LHCN-M2 (cell line): ENCODE measurements at places on chromosomes 6 and 20.

- no peak for DNase-seq
Measured at GRCh38 chr6:72130327-72130726, 244.0 kb downstream of the RIMS1 start.

DNA sequence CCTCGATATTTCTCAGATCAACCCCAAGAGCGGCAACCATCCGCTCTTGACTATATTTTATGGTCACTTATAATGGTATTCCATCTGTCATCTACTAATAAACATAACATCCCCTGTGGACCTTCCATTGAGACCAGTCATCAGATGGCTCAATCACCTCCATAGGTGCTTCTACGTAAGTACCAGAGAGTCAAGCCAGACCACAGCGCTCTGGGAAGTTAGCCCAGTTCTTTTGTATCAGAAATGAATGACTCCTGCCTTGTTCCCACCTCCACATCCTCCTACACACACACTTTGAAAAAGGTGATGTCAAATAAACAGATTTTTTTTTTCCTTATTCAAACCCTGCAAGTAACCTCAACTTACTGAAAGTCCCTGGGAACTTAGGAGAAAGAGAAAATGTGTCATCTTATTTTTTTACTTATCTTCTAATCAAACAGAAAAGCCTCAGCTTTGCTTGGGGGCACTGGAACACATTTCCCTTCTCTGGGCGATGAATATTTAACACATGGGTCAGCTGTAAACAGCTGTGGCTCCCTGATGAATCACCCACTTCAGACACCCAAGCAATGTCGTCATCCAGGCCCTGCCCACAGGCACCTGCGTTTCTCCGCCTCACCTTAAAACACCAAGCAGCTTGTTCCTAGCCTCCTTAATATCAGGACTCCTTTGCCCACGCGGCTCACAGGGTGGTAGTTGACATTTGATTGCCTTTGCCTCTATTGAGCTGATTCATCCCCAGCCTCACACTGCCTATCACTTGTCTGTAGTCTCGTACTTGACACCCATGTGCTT is 121.4 kb upstream of the LY86 start:
- DNase-seq: peak; percentile 56

GRCh38 chr6:75557068-75557467 is 44.6 kb upstream of the SENP6 start:
- no peak for DNase-seq

- DNase-seq: no peak
Measured at GRCh38 chr6:3402310-3403237, 54.3 kb downstream of the SLC22A23 start.

DNA sequence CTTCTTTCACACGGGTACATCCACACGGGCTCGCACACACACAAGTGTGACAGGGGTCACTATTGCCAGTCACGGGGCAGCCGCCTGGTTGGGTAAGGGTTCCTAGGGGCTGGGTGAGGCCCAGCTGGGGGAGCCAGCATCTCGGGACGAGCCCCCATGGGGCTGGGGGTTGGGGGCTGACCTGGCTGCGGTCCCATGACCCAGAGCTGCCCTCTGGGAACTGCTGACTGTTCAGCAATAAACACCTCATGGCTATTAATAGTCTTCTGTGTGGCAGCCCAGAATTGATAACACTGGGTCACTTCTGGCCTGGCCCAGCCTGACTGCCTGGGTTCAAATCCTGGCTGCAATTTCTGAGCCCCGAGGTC is 23.8 kb downstream of the VEGFA start:
- DNase-seq: no peak

DNA sequence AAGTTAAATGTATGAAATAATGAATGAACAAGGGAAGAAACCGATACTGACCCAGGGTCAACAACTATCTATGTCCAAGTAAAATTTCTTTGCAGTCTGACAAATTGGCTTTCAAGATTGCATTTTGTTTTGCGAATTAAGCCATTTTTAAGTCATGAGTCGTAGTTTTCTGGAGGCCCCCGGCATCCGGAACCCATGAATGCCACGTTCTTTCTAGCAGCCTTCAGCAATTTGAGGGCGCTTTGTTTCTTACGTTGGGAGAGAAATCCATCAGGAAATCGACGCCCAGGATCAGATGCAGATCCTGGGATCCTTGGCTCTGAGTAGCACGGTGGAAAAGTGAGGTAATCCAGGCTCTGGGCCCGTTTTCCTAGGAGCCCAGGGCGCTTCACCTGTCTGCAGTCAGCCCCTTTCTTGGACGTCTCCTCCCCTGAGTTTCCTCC is 309 bp upstream of the ABRACL start:
- peak; percentile 58 for DNase-seq

GRCh38 chr20:1494436-1494835 is 3.2 kb upstream of the SIRPB2 start:
- DNase-seq: no peak

- peak; percentile 96 for DNase-seq
Measured at GRCh38 chr6:101806241-101806640, 412.7 kb downstream of the GRIK2 start.

GRCh38 chr6:121856296-121856695 is 420.9 kb downstream of the GJA1 start:
- no peak for DNase-seq

DNA sequence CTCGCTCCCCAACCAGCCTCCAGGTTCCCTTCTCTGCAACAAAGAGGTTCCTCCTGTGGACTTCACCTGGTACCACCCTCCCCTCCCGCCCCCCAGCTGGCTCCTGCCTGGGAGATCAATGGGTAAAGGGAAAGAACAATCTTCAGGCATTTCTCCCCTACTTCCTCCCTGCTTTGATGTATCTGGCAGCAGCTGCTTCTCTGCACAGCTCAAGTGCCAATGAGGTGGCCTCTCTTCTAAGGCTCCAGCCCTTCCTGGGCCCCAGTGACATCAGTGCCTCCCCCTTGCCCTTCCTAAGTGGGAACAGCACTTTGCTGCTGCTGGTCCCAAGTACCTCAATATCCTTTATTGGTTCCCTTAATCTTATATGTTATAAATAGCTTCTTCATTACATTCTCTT is 23.5 kb downstream of the MOCS1 start:
- no peak for DNase-seq

- no peak for DNase-seq
Measured at GRCh38 chr20:2124564-2125213, 23.1 kb downstream of the STK35 start.

- no peak for DNase-seq
Measured at GRCh38 chr6:132122176-132122575, 171.0 kb upstream of the CCN2 start.

GRCh38 chr6:5174244-5174643 is 86.5 kb downstream of the LYRM4 start:
- peak; percentile 3 for DNase-seq

DNA sequence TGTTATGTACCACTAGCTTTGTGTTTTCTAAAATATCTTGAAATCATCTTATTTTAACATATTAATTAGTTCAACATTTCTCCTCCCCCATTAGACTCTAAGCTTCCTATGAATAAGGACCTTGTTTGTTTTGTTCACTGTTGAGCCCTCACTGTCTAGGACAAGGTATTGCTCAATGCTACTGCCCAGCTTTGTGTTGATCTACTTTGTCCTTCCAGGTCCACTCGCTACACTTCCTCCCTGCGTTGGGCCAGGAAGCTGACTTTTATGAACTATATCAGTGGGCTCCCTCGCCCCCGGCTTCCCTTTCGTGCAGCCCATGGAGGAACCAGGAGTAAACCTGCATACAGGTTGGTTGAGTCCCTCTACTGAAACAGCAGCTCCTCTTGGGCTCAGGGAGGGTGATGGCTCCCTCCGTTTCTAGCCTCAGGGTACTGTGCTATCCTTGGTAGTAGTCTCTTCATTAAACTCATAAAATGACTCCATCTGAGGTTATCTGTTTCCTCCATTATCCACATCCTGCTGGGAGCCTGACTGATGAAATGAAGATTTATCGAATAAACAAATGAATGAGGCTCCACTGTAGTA is 272.5 kb downstream of the CLIC5 start:
- no peak for DNase-seq

DNA sequence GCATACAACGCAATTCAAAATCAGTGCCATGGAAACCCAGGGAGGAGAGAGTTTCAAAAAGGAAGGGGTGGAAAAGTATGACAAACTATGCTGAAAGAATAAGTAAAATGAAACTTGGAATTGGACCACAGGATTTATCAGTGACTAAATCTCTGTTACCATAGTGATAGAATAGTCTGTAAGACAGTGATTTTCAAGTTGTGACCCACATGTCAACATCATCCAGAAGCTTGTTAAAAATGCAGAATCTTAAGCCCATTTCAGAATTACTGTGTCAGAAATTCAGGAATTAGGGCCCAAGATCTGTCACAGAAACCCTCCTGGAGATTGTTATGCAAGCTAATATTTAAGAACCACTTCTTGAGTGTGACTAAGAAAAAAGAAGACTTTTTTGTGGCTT is 417.7 kb upstream of the JAG1 start:
- DNase-seq: no peak

GRCh38 chr6:128161263-128161662 is 260.4 kb upstream of the THEMIS start:
- DNase-seq: no peak

GRCh38 chr6:157036245-157036711 is 259.1 kb downstream of the ARID1B start:
- DNase-seq: no peak

DNA sequence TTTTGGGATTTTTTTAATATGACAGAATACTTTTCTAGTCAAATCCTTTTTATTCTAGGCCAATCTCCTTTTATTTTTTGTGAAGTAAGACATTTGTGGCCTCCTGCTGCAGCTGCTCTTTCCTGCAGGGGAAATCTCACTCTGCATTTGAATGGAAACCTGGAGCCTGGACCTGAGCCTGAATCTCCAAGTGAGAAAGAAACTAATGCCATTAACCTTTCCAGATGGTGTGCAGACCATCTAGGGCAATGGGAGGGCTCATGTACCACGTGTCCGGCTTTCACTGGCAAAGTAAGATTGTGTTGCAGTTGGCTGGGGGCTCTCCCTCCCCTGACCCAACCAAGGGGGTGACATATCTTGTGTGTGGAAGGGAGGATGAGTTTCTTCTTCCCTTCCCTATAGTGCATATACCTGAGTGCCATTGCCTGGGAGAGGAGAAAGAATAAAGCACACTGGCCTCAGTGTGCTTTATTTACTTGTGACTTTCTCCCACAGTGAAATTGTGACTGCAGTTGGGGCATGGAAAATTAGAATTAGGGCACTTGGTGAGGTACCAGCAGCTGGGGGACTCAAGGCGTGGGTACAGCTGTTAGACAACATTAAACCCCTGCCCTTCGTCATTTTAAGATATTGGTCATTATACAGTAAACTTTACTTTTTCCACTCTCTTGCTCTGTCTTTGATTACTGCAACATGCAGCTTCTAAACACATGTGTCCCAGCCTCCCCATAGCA is 159.8 kb upstream of the RIN2 start:
- DNase-seq: no peak

DNA sequence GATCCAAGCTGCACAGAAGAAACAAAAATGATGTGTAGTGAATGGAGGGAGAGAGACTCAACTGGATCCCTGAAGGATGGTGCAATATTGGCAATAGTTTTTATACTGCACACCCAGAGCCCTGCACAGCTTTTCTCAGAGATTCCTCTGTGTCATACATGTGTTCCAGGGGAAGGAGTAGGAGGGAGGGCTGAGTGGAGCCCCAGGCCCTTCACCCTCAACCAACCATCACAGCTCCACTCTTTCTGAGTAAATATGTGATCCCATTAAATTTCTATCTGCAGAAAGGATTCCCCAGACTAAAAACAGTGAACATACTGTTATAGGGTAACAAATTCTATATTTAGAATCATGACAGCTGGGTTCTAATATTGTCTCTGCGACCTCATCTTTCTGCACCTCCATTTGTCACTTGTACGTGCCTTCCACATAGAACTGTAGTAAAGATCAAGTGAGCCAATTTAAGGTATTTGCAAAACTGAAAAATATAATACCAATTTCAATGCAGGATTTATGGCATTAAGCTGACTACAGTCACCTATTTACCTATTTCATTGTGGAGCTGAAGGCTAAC is 421.4 kb upstream of the NRSN1 start:
- DNase-seq: no peak

- DNase-seq: peak; percentile 80
Measured at GRCh38 chr6:155201461-155202226, 62.2 kb upstream of the CLDN20 start.

GRCh38 chr6:21257125-21257524 is 336.4 kb upstream of the SOX4 start:
- DNase-seq: no peak

DNA sequence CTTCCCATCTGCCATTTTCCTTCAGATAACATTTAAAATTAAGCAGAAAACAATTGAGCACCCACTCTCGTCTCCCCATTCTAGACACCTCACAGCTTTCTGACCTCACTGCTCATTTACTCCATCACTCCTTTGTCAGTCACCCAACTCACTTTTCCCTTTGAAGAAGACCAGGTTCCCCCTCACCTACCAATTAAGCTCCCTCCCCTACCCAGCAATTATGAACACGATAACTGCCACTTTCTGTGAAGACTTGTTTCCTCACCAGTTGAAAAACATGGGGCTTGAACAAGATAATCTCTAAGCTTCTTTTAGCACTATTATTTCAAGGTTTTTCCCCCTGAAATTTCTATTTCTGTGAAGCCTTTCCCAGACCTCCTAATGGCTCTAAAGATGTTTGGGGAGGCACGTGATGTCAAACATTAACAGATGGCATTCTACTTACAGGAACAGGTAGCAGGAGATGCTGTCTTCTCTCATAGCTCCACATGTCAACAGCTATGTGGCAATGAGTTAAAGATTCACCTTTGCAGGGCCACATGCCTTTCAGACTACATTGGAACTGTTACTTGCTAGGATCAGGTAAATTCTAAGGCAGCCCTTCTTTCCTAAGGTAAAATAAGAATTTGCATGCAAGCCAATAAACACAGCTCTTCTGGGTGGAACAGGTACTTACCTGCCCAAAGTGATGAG is 24.8 kb upstream of the SLA2 start:
- DNase-seq: no peak

GRCh38 chr6:3766214-3766613 is 14.7 kb upstream of the PXDC1 start:
- peak; percentile 88 for DNase-seq

DNA sequence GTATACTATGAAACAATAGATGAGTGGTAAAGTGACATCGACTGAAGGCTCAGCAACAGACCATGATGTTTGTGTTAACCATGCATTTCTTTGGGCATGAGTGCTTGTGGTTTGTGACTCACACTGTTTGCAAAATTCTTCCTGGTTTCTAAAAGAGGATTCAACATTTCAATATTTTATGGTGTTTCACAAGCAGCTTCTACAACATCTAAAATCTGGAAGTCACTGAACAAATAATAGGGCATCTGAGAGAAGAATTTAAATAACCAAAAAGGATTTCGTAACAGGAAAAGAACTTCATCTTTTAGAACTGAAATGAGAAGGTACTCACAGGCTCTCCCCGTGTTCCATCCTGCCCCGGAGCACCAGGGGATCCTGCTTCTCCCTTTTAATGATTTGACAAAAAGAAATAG is 146.2 kb downstream of the COL21A1 start:
- DNase-seq: peak; percentile 97

GRCh38 chr6:104324301-104324700 is 535.4 kb downstream of the HACE1 start:
- no peak for DNase-seq

DNA sequence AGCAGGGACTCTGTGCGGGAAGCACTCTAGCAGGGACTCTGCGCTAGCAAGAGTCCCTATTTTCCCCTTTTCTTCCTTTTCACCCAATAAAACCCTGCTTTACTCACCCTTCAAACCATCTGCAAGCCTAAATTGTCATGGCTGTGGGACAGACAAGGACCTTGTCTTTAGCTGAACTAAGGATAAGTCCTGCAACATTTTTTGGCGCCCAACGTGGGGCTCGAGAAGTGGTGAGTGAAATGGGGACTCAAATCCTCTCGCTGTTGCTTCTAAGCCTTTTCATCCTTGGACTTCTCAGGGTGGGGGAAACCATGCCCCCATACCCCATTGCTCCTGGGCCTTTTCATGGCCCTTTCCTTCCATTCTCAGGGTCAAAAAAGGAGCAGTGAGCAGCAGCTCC is 46.4 kb downstream of the IMPG1 start:
- DNase-seq: peak; percentile 4
